Activated CD4-positive, alpha-beta T cell treated with anti-CD3 and anti-CD28 coated beads for 24 hours (primary cell): ENCODE measurements at places on chromosomes 2 and 18.

GRCh38 chr18:62327977-62328376 is 2.9 kb downstream of the TNFRSF11A start:
- no peak for DNase-seq

GRCh38 chr2:227503433-227504406 is 31.8 kb downstream of the AGFG1 start:
- DNase-seq: no peak

DNA sequence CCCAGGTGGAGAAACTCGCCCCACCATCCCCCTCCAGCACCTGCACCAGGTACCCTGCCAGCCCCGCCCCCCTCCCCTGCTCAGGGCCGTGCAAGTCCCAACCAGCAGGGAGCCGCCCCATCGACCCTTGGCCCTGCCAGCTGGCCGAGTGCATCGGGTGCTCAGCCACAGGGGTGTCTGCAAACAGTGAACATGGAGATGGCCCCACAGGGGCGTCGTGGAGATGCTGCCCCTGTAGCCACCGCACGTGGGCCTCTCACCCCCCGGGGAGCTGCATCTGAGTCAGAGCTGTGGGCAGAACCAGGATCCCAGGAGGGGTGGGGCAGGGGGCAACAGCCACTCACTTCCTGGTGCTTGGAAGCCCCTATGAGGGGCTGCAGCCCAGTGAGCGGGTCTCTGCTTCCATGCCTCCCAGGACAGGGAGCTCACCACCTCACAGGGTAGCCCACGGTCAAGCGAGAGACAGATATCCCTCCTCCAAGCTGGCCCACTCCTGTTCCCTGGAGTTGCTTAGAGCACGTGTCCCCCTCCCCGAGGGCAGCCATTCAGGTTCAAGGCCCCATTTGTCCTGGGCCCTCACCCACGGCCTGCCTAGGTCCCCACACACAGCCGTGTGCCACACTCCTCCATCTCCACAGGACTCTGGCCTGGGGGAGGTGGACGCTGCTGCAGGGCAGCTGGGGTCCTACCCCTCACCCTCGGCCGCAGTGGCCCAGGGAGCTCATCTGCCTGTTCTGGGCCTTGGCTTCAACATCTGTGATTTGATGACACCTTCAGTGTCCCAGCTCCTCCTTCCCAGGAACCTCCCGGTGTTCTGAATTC is 1.1 kb upstream of the MAB21L4 start:
- DNase-seq: no peak

DNA sequence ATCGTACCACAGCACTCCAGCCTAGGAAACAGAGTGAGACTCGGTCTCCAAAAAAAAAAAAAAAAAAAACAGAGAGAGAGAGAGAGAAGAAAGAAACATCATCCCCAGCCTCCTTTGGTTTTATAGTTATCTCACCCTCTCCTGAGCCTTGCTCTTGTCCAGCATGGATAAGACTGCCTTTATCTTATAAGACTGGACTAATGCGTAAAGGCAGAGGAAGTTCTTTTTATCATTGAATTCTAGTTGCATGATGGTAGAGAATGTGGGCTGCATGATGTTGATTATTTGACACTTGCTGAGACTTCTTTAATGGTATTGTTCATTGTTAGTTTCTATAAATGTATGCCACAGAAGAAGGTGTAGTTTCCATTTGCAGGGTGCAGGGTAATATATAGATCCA is 124.4 kb downstream of the ZBTB7C start:
- no peak for DNase-seq

GRCh38 chr18:21656402-21656801 is 44.3 kb downstream of the SNRPD1 start:
- no peak for DNase-seq

GRCh38 chr2:195495966-195496365 is 161.1 kb upstream of the SLC39A10 start:
- DNase-seq: no peak

DNA sequence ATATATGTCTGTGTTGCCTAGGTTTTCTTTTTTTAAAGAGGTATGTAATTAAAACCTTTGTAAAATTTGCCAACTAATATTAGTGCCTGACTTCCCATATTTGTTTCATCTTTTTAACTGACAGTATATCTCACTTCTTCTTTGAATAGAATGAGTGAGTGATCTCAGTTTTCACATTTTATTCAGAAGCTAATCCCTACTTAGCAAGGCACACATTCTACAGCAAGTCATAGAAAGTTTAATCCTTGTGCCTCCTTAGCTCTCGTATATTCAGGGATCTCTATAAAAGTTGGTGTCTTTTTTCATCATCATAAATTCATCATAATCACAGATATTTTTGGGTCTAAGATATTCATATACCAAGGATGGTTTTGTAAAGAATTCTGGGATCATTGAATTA is 66.6 kb downstream of the RIF1 start:
- no peak for DNase-seq

DNA sequence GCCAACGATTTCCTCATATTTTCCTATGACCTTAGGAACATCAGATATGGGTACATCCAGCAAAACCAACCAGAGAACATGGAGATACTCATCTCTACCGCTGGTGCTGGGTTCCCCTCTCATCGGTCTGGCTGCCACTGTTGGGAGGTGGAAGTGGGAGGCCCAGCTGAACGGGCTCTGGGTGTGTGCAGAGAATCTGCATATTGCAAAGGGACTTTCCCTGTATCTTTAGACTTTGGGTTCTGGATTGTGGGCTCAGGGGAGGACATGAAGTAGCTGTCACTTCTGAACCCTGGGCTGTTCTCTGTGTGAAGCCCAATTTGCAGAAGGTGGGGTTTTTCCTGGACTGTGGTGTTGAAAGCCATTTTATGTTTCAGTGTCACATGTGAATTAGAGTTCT is 30.0 kb downstream of the RAPGEF4 start:
- DNase-seq: no peak

GRCh38 chr18:693466-694187 is 18.8 kb downstream of the ENOSF1 start:
- no peak for DNase-seq

DNA sequence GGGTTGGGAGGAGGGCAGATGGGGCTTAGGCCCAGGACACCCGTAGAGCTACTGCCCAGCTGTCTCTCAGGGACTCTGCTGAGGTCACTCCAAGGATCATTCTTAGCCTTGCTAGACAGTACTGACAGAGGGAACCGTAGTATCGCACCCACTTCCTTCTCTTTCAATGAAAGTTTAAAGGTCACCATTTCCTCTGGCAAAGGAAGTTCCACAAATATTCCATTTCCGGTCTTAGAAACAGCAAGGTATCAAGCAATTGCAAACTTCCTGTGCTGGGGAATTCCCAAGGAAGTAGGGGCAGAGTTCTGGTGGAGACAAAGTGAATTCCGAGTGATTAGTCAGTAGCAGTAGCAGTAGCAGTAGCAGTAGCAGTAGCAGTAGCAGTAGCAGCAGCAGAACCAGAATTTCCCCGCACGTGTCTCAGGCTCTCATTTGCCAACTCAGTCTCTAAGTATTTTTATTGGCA is 24.7 kb downstream of the IL1B start:
- DNase-seq: no peak

- DNase-seq: no peak
These were observed 326.2 kb upstream of the LRATD1 start for GRCh38 chr2:14306268-14306861.

DNA sequence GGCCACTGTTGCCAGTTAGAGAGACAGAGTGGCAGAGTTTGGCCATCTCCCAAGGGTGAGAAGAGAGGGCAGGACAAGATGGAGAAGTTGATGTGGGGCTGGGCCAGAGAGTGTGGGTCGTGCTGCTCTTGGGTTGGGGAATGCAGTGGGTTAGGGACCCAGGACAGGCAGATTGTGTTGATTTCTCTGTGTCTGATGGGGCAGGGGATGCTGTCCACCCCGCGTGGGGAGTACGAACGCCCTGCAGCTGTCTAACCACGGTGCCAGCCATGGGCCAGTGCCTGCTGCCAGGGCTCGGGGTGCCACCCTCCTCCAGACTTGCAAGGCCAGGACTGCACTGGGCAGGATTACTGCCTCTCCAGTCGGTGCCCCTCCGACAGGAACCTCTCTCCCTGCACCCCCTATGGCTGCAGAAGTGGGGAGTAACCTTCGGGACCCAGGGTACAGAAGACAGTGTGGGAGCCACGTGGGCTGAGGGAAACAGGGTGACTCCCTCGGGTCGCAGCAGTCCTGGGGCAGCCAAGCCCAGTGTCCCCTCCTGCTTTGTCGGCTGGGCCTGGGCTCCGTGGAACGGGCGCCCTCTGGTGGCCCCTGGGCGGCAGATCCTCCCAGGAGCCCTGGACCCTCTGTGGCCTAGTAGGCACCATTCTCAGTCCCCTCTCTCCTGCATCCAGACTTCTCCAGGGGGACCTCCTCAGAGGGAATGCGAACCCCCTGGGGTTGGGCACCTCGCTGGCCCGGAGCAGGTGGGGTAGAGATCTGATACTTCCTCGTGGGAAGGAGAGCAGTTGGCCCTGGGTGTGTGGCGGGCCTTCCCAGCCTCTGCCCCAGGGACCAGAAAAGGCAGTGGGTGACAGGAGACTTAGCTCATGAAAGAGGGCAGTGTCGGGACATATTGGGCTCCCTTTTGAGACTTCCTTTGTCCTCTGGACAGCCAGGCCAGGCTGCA is 2.7 kb downstream of the GPC1 start:
- peak; percentile 56 for DNase-seq

DNA sequence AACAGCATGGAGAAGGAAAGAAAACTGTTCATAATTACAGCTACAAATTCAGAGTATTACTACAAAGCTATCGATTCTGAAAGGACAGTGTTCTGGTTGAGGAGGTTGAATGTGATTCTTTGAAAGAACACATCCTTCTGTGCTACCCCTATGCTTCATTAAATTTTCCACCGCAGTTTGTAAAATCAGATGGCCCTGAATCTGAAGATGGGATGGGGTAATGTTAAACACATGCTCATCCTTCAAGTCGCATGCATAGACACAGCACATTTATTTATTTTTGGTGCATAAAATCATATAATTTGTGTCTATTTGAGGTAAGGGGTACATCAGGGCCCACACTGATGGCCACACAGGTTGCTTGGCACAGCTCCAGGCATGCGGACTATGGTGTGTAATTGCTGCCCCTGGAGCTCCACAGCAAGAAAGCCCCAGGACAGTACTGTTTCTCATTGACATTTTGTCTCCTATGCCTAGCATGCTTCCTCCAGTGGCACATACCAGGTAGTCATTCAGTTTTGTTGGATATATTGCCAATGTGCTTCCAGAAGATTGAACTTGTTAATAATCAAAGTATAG is 238.8 kb upstream of the TANK start:
- no peak for DNase-seq

DNA sequence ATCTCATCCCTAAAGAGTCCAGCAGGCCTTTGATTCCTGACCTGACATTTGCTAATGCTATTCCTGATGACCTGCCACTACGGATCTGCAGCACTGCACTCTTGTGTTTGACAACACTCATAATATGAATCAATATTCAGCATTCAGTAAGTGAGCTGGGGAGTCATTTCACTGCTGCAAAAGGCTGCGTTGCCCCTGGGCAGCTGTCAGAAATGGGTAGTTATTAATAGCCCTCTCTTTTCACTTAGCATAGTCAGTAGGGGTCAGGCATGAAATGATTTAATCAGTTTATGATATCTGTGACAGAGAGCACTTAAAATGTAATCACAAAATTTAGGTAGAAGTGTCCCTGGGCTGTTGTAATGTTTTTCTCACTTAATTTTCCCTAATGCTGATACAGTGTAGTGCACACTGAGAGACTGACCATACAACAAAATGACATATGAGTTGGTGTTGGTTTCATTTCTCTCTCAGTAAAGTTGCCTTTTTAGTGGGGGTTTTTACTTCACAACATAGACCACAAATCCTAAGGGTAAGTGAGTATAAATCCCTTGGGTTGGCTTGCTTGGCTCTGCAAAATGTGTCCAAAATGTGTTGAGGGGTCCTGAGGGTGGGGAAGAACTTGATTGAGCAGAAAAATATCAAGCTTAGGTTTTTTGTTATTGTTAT is 184.8 kb downstream of the CAMKMT start:
- no peak for DNase-seq

- no peak for DNase-seq
These were observed 611.7 kb upstream of the NETO1 start for GRCh38 chr18:73479477-73479876.

DNA sequence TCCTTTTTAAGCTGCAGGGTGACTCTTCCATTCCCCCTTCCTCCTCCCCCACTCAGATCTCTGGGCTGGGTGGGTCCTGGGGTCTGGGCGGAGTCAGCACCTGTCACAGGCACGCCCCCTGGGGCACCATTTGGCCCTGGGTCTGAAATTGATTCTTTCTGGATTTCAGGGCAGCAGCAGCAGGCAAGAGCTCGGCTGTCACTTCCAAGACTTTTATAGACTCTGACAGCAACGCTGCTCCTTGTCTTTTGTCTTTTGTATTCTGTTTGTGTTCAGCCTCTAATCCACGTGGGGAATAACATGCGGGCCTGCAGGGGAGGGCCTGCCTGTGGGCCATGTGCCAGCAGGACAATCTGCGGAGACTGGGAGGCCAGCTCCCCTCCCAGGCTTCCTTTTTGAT is 3.9 kb downstream of the BOD1L2 start:
- no peak for DNase-seq

DNA sequence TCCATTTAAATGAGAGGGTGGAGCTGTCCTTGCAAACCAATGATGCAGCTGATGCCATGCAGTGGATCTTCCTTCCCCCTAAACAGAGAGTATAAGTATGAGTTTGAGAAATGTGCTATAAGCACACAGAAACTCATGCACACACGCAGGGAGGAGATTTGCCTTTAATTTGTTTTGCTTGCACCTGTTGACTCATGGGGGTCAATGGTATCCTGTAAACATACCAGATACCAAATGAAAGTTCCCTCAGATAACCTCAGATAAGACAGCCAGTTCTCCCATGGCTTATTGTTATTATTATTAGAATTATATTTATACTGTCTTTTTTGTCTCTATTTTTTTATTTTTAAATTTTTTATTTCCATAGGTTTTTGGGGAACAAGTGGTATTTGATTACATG is 29.5 kb upstream of the GPR39 start:
- DNase-seq: no peak

GRCh38 chr18:10515456-10515855 is 10.4 kb upstream of the NAPG start:
- DNase-seq: no peak

DNA sequence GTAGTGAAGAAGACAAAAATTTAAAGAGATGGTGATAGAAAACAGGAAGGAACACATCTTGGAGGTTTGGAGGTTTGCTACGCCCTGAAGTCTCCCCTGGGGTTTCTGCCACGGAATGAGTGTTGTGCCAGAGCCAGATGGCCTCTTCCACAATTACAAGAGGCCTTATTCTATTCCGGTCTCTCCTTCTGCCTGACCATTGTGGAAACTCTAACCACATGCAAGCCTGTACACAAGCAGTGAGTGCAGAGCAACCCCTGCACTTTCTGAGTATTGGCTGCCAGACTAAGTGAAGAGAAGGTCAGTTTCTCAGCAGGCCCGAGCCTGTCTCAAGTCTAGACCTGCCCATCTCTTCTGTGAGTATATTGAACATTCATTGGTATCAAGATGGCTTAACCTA is 22.7 kb upstream of the MYO1B start:
- no peak for DNase-seq

GRCh38 chr2:220043990-220044335 is 416.5 kb downstream of the SLC4A3 start:
- DNase-seq: no peak

GRCh38 chr2:95053543-95053942 is 28.0 kb downstream of the MAL start:
- no peak for DNase-seq

- DNase-seq: no peak
These were observed 254.7 kb downstream of the HDAC4 start for GRCh38 chr2:239146011-239146641.
